Kidney tubule cell (primary cell): ENCODE measurements at places on chromosomes 1 and 21.

DNA sequence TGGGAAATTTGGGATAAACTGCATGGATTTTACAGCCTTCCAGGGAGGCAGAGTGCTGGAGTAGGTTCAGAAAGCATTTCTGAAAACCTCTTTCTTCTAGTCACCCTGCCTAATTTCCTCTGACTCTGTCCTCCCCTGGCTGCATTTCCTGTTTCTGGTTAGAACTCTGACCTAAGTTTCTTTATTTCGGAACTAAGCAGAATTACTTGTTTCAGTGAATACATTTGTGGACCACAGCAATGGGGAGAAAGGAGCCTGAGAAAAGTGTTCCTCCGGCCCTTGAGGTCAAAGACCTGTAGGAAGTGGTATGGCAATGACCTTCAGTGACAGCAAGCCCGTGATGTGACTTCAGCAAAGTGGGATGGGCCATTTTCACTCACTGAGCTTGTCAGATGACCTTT lies 173.4 kb upstream of the RUNX1 start:
- DNase-seq: no peak

DNA sequence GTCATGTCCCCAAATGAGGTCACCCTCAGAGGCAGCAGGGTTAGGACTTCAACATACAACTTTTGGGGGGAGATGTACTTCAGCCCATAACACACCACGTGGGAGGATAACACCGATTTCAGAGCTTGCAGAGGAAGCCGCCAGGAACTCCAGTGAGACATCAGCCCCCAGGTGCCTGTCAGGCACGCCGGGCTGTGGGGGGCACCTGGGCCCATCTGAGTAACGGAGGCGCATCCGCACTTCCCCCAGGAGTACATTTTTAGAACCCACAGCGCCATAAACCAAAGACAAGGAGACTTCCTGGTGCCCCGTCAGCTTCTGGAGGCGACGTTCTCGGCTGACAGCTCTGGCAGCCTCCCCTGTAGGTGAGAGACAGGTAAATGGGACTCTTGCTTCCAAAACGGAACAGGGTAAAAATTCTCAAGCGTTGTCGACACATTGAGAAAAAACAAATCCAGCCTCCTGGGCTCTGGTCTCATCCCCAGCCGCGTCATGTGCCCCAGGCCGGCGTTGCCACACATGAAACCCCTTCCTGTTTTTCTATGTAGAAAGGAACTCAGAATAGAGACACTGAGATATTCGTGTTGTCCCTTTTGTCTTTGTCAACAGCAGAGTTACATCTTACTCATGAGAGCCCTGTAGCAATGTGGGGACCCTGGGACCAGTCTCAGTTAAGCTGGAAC lies 93.3 kb downstream of the PDE9A start:
- no peak for DNase-seq

GRCh38 chr1:21620496-21620895 lies 48.7 kb downstream of the RAP1GAP start:
- no peak for DNase-seq

- no peak for DNase-seq
Measured at GRCh38 chr1:199574950-199575349, 452.6 kb upstream of the NR5A2 start.

DNA sequence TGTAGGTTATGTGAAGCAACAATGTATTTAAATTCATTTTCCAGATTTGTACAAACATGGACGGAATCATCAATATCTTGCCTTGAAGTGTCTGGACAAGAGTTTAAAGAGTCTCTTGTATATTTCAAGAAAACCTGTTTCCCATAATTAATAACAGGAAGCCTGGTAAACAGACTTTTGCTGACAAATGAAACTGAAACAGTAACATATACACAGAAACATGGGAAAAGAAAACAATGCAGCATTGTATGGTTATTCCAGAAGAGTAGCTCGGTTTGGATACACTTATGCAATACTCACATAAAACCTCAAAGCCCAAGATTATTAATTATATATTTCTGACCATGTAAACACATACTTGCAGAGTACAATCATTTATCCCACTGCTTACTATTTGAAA lies 265.5 kb downstream of the PTPRC start:
- no peak for DNase-seq

- no peak for DNase-seq
Measured at GRCh38 chr1:50027794-50028193, 4.0 kb upstream of the AGBL4 start.
